ENCODE measurements at places on chromosomes 7 and 10.

GRCh38 chr10:774223-774622 is 84.8 kb upstream of the DIP2C start:
- no peak for DNase-seq

- no peak for DNase-seq
These were observed 129.6 kb downstream of the SMURF1 start for GRCh38 chr7:99014113-99014985.

GRCh38 chr10:103273041-103273441 is 3.9 kb upstream of the INA start:
- peak; percentile 67 for DNase-seq

DNA sequence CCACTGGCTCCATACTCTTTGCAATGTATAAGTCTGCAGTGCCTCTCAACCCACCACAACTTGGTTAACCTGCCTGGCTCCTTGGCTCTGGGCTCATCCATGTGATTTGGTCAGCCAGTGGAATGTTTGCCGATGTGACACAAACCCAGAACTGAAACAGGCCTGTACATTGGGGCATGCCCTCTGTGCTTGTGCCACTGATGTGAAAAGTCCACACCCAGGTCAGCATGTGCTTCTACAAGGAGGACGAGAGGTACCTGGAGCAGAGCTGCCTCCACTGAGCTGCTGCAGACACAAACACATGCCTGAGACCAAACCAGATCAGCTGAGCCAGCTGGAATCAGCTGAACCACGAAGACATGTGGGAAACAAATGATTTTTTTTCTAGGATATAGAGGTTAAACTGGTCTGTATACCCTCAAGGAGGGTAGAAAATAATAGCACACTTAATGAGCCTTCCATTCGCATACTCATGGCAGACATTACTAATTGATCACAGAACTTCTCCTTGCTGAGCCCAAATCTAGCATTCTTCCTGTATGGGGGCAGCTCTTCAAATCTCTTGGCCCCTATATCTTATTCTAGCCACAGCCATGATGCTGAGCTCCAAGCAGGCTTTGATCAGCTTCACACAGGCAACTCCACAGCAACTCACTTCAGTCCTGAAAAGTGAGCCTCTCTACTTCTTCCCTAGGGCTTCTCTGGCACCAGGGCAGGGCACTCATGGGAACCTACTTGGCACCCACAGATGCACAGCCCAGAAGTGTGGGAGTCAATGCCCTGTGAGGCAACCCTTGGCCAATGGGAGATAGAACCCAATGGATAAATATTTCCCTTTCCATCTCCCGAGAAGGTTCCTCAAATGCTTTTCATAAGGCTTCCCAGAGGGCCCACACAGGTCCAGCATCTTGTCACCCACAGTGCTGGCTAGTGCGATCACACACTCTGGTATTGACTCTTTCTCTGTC is 18.6 kb downstream of the PYROXD2 start:
- no peak for DNase-seq

- no peak for DNase-seq
These were observed 242.4 kb downstream of the SFMBT2 start for GRCh38 chr10:7168414-7168813.

DNA sequence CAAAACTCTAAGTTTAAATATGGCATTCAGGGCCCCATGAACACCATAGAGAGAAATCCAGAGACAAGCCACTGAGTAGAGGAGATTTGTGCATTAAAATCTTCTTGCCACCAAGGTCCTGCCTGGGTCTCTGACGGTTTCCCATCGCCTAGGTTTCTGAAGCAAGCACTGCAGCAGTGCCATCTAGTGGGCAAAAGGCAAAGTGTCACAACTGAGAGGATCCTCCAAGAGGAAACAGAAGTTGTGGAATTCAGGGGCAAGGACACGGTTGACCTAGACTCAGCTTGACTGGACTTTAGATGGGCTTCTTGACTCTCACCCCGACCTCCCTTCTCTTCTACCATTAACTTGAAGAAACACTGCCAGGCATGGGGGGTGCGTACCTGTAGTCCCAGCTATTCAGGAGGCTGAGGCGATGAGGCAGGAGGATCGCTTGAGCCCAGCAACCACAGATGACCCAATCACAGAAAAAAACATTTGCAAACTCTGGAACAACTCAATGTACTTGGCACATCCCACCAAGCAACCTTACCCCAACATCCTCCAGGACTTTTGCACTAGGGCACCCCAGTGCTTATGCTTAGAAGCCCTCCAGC is 604.1 kb downstream of the GALNT17 start:
- DNase-seq: peak; percentile 83

- no peak for DNase-seq
These were observed 406.6 kb downstream of the GLRX3 start for GRCh38 chr10:130542761-130543160.

GRCh38 chr7:88545663-88546062 is 213.8 kb upstream of the ZNF804B start:
- no peak for DNase-seq

DNA sequence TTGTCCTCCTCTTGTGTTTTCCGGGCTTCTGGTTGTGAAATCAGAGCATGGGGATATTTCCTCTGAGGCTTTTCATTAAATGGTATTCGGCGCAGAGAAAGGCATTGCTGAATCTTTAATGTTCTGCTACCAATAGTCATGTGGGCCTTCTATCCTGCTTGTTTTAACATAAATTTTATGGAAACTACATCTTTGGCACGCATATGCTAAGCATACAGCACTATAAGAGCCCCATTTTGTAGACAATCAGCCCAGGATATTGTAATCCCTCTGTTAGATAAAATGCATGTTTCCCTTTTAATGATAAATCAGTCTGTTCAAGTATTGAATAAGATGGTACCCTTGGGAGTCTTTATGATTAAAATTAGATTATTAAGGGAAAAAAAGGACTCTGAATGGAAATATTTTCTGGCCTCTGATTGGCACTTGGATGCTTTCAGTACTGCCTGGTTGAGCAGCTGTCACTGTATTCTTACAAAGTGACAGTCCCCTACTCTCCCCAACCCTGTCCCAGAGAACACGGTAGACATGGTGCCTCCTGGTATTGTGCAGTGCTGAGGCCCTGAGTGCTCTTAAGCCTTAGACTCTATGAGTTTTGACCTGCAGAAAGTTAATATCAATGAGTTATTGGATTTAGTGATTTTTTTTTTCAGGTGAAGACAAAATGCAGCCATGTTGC is 256.3 kb downstream of the POU6F2 start:
- DNase-seq: no peak

DNA sequence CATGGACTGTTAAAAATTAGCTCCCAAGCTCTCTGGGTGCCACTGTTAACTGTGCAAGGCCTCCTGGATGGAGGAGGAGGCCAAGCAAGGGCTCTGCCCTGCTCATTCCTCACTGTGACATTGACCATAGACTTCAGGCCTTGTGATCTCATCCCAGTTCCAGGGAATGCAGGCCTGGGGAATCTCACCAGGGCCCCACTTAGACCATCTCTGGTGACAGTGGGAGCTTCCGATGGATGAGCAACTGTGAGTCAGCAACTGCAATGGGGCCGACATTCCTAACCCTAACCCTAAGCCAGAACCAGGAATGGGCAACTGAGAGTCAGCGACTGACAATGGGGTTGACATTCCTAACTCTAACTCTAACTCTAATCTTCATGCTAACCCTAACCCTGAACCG is 50.4 kb upstream of the MSMB start:
- no peak for DNase-seq

GRCh38 chr7:158443688-158444483 is 143.7 kb downstream of the PTPRN2 start:
- DNase-seq: no peak

GRCh38 chr7:28956608-28957063 is 1.5 kb downstream of the TRIL start:
- peak; percentile 22 for DNase-seq

- DNase-seq: no peak
These were observed 80.0 kb upstream of the STK17A start for GRCh38 chr7:43502941-43503340.

DNA sequence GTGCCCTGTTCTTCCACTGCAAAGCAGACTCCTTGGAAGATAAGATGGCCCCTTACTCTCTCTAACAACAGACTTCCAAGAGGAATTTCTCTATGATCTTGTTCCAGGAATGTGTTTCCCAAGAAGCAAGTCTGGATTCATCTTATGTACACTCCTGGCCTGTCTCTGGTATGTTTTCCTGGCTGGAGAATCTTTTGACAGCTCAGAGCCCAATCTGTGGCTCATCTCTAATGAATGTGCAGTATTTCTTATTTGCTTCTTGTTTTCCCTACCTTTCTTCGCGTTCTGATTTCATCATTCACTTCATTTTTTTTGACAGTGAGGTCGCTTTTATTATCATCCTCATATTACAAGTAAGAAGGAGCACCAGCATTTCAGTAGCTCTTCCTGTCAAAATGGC is 53.0 kb upstream of the PITRM1 start:
- no peak for DNase-seq

DNA sequence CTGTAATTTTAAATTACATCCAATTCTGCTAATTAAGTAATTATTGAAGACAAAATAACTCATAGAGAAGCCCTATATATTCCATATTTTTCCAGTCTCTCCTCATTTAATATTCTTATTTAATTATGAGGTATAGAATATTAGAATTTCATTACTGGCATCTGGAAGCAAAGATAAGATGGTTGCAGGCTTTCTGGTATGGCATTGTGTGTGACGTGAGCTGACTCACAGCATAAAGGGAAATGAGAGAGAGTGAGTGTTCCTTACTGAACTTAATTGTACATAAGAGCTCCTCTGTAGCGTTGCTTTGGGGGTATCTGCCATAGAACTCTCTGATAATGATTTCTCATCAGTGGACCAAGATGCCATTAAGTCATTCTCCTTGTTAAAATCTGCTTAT is 127.4 kb upstream of the TEX47 start:
- no peak for DNase-seq

DNA sequence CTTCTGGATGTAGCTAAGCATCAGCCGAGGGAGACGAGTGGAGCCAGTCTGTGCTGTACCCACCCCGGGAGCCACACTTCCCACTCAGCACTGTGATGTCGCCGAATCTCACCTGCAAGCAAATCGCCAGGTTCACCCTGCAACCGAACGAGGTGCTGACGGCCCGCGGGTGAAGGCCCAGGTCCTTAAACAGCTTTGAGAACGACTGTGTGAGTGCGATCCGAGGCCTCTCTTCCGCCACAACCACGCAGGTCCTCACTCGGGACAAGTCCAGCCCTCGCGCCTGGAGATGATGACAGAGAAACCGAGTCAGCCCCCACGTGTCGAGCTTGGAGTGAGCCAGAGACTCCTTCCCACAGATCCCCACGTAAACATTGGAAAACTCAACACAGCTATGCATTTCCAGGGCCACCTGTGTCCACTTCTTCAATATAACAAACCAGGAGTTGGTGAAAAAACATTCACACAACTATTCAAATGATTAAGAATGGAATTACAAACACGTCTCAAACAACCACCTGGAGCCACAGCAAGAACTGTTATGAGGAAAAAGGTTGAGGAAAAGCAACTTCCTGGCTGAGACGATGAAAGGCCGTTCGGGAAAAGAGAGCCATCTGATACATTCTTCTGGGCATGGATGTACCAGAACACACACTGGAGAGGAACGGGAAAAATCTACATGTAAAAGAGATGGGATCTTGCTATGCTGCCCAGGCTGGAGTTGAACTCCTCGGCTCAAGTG is 191.8 kb downstream of the ZMYND11 start:
- DNase-seq: no peak

DNA sequence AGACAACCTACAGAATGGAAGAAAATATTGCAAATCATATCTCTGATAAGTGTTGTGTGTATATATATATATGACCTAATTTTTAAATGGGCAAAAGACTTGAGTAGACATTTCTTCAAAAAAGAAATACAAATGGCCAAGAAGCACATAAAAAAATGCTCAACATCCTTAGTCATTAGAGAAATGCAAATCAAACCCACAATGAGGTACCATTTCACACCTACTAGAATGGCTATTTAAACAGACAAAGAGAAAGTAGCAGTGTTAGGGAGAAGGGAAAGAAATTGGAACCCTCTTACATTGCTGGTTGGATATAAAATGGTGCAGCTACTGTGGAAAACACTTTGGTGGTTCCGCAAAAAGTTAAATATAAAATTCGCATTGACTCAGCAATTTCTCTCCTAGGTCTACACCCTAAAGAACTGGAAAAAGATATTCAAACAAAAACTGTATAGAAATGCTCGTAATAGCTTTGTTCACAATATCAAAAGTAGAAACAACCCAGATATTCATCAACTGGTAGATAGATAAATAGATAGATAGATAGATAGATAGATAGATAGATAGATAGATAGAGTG is 16.3 kb downstream of the ACSL5 start:
- no peak for DNase-seq

- DNase-seq: no peak
These were observed 8.3 kb downstream of the HECTD2 start for GRCh38 chr10:91418416-91418815.

- no peak for DNase-seq
These were observed 540.3 kb downstream of the INHBA start for GRCh38 chr7:41162612-41163011.

DNA sequence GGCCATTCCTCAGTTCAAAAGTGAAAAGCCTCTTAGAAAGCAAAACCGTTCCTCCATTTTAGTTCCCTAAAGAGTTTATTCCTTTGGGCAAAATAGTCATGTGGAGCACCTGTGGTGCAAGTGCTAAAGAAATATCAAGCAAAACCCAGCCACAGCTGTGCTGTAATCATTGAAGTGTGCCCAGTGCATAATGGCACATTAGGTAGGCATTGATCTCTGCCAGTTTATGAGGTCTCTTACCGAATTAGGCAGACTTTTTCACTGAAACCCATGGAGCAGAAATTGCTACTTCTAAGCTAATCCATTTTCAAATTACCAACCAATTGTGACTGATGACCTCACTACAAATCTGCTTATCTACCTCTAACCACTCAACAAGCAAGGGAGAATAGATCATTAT is 97.2 kb upstream of the SEMA3A start:
- no peak for DNase-seq

DNA sequence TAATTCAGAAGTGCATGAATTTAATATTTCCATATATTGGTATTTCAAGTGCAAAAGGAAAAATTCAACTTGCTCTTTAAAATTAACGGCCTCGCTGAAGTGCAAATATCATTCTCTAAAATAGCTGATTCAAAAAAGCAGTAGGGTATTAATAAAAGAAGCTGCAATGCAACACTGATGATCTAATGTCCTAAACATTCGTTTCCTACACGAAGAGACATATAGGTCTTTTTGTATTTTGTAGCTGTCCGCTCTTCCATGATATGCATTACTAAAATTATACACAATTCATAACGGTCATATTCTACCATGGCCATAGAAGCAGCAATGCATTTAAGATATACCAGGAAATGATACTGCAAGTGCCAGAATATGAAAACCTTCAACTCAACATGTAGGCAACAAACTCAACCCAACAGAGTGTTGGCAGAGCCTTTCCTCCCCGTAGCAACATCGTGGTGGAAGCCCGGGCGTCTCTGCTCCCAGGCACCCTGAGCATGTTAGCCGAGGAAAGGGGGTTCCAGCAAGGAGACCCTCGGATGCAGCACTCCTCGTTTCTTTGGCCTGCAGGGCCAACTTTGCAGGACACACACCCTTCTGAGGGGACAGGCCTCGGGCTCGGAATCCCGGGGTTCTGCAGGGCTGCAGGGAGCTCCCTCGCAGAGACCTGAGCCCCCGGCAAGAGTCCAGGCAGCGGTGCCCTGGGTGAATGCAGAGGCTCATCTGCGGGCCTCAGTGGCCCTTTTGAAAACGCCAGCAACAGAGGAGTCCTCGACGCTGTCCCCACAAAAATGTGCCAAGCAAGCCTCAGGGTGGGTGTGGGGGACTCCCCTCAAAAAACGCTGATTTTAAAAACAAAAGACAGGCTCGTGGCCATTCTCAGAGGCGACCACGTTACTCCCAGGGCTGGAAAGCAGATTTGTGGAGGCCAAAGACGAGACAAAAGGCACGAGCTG is 1.6 kb downstream of the FAM171A1 start:
- DNase-seq: no peak
